IPS DF 19.7 (cell line): ENCODE measurements at places on chromosomes 2 and 18.

- no peak for DNase-seq
Measured at GRCh38 chr2:229708335-229708734, 6.0 kb downstream of the DNER start.

- no peak for DNase-seq
Measured at GRCh38 chr2:237588044-237588696, 2.4 kb downstream of the RAB17 start.

DNA sequence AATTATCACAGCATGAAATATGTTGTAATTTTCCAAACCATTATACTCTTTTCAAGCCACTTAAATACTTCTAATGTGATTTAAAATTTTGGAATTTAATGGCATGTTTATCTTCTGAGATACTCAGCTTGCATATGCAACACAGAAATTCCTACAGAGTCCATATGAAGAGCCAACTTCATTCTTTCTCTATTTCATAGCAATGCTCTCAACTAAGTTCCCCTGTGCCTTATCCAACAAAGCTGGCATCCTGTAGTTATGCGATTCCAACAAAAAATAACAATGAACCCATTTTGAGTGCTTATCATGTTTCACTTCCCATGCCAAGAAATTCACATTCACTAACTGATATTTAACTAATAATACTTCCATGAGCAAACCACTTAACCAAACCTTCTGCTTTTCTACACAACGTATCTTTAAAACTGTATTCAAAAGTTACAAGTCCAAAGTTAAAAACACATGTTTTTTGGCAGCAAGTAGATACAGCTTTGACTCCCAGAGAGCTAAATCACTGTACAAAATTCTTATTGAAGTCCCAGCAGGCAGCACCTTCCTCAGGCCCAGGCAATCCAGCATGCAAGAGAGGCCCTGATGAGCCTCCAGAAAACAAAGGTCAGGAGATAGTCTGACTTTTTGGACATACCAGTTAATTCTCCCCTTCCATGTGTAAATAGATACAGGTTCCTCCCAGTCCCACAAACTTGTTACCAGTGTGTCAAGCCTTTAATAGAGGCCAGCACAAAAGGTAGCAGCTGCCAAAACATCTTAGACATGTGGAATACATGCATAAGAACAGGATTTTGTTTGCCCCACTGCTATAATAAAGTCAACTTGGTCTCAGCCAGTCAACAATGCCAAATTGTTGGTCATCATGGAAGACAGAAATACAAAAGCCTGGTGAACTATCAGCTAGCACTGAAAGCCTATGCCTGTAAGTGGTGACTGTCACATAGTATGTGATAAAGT is 113.1 kb upstream of the WDR75 start:
- no peak for DNase-seq

DNA sequence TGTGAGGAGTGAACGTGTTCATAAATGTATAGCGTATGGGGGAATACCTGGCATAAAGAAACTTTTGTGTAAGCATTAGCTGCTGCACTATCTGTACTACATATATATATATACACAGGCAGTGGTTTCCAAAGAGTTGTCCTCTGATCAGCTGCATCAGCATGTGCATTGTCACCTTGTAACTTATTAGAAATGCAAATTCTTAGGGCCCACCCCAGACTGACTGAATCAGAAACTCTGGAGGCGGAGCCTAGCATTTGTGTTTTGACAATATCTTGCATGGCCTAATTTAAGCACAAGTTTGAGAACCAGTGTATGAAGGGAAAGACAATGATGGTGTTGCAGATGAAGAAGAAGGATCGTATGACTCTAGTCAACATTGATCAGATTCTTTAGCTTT is 299.5 kb downstream of the CCDC102B start:
- DNase-seq = no peak

DNA sequence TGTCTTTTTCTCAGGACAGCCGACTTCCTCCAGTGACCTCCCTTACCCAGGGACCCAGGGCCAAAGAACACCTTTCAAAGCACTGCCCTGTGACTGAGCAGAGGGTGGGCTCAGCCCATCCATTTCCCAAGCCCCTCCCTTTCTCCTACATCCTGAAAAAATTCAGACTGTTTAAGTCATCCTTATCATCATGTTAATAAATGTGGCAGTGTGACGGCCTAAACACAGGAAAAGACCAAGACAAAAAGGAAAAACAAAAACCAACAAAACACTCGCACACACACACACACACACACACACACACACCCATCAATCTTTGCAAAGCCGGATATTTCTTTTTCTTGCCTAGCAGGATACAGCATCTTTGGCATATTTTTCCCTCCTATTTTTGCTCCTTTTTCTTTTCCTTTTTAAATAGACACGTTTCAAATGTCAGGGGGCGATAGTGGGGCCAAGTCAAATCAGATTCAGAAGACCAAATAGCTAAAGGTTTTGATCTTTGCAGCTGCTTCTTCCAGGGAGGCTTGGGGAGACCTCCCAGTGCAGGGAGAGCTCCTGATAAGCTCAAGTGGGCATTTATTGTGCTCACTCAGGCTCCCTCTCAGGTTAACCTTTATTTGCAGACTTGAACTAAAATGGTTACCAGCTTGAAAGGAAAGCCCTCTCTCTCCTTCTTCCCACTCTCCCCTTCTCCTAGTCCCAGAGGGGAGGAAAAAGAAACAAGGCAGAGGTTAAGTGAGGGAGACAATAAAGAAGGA is 39.5 kb upstream of the NRP2 start:
- DNase-seq = no peak

DNA sequence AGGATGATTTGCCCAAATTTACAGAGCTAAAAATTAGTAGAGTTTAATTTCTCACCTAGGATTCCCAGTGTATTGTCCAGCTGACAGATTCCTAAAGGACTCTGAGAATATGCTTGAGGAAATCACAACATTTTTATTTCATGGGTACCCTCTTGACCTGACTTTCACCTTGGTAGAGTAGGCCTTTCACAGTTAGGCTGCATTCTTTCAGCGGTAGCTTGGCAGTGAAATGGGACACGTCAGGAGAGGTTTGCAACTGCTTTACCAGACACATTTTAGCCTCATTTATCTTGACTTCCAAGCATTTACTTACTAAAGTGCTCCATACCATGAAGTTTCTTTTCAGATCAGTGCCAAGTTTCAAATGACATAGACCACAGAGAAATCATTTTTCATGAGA is 937.9 kb upstream of the LRRTM1 start:
- no peak for DNase-seq
